ENCODE measurements at places on chromosomes 11 and 22.
A peak's percentile ranks its signal among the peaks of the same experiment; 100 is the strongest.

GRCh38 chr11:107592231-107592590, 1.3 kb downstream of the ELMOD1 start:
- DNase-seq: no peak

- no peak for DNase-seq
Measured at GRCh38 chr22:29205252-29205593, 473 bp upstream of the EMID1 start.

GRCh38 chr11:10898003-10898762, 40.3 kb upstream of the ZBED5 start:
- no peak for DNase-seq

DNA sequence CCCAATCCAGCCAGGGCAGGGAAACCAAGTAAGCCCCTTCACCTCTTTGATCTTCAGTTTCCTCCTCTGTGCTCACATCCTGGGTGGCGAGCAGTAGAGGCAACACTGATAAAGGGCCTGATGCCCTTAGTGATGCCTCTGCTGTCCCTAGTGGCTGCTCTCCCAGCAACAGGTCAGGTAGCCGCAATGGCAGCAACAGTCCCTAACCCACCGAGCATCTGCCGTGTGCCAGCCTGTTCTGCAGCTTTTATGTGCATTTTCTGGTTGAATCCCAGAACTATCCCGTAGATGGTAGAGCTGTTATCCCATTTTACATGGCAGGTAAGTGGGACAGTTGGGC, 5.2 kb downstream of the SCYL1 start:
- DNase-seq: no peak

GRCh38 chr22:48902983-48903650, 924.6 kb downstream of the BRD1 start:
- no peak for DNase-seq

GRCh38 chr11:107819361-107820014, 39.1 kb downstream of the SLC35F2 start:
- no peak for DNase-seq

DNA sequence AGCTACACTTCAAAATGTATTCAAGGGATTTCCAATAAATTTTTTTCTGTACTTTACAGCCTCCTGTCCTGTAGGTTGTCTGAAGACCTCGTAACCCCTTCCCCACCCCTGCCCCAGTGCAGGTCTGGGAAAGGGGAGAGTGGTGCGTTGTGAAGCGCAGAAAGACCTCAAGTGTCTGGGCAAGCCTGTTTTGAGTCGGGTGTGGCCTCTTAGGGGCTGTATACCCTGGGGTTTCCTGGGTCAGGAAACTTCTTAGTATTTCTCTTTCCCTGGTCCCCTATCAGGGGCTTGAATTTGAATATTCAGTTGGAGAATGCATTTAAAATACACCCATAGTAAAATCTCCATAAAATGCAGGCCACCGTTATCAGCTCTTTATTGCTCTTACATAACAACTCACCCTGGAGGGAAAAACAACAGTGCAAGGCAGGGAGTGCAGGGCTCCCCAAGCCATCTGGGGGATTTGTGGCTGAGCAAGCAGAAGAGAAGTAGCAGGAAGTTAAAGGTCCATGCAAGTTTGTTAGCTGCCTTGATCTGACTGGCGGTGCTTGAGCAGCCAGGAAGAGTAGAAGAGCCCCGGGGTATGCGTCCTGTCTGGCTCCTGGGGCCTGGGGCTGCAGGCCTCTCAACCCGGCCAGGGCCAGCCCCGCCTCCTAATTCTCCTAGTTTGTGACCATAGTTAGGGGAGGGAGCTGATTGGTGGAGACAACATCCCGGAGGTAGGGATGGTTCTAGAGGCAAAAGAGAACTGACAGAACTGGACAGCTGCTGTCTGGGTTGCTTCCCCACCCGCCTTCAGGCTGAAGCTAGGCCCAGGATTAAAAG, 25.7 kb downstream of the ARHGAP1 start:
- DNase-seq: no peak

DNA sequence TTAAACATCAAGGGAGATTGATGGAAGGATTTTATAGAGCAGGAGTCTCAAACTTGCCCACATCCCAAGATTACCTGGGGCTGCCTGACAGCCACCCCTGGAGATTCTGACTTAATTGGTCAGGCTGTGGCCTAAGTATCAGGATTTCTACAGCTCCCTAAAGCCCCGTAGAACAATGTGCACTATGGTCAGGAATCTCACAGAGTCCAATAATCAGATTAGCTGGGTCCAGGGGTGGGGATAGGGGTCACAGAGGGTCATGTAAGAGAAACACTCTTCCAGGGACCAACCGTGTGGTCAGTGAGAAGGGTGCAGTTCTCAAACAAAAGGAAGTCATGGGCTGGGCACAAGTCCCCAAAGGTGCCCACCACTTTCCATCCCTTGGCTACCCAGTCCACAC, 20.5 kb upstream of the FBLN1 start:
- DNase-seq: no peak

DNA sequence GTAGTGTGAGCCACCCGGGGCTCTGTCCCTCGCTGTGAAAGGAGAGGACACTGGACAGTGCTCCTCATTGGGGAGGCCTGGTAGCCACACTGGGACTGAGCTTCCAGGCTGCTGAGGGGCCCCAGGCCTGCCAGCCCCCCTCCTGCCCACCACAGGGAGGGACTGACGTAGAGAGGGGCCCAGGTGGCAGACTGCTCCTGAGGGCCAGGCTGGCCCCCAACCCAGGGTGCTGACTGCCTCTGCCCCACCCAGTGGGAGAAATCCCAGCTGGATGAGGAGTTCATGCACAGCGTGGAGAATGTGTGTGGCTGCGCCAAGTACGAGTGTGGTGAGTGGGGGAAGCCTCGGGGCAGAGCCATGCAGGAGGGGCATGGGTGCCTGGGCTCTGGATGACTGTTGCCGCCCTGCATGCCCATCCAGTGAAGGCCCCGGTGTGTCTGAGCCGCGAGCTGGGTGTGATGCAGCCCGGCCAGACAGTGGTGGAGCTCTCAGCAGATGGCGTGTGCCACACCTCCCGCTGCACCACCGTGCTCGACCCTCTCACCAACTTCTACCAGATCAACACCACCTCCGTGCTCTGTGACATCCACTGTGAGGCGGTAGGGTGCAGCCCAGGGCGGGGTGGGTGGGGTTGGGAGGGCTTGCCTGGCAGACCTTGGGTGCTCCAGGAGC, 78.7 kb upstream of the MYOD1 start:
- DNase-seq: no peak

DNA sequence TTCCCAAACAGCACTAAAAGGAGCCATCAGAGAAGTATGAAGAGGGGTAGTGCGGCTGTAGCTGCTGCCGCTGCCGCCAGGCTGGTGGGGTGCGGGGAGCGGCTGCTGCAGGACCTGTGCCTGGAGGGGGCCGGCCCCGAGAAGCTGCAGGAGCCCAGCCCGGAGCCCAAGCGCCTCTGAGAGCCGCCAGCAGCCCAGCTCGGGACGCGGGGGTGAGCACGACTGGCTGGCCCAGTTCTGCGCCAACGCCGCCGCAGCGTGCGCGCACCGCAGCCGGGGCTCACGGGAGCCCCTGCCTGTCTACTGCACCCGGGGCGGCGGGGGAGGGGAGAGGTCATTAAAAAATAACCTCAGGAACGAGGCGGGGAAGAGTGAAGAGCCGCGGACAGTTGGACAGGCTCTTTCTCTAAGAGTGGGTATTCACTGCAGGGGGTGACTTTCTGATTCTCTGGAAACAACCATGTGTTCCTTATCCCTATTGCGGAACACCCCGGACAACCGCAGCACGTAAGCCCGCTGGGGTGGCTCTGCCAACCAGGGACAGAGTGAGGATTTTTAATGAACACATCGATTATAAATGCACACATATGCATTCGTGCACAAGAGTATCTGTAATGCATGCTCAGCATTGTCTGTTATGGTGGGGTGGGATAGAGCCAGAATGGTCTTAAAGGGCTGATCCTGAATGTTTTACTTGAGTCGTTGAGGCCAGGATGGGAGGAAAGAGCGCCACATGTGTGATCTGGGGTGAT, 453 bp downstream of the GAS2 start:
- DNase-seq: no peak

DNA sequence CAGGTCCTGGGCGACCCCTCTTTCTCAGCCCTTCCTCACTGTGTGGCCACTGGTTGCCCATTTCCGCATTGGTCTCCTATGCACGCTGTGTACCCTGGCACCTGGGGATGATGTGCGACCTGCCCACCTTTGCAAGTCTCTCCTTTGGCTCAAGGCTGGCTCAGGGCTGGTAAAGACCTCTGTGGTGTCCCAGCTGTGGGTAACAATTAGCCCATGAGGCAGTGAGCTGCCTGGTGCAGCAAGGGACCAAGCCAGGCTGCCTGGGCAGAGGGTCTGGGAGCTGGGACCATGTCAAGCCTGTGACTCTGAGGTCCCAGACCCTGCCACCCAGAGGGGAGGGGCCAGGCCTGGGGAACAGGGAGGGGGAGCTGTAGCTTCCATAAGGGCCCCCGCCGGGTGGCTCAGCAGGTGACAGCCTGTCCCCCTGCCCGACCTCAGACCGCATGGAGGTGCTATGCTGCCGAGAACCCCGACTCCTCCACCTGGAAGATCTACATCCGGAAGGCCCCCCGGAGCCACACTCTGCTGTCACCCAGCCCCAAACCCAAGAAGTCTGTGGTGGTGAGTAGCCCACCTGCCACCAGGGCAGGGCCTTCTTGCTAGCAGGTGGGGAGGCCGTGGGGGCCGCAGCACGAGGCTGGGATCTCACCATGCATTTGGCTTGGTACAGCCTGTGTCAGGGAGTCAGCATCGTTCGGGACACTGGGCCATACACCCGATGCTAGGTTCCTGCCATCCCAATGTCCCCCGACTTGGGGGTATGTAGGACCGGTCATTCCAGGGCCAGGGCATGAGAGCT, 112.5 kb downstream of the KCNQ1OT1 start:
- no peak for DNase-seq

DNA sequence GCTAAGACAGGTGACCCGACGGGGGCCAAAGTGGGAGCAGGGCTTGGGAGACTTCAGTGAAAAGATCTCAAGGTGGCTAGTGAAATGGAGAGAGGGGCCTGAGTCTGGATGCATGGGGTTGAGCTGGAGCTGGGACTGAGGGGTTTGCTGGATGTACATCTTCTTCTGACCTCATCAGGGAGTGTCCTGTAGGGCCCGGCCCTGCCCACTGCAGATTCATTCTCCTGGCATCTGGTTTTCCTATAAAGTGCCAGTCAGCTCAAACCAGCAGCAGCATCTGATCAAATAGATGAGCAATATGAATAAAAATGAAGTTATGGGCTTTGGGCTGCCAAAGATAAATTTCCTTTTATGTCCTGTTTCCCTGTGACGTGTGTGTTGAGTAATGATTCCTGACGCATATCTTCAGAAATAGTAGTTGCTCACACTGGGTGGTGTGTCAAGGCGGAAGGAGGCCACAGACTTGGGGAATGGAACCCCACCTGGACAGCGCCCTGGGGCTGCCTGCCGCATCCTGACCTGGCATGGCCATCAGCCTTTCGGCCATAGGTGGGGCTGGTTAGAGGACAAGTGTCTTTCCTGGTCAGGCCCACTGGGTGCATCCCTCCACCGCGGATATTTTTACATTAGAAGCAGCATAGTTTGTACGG, 135.4 kb downstream of the OSBP2 start:
- DNase-seq: no peak

- DNase-seq: no peak
Measured at GRCh38 chr11:119038884-119039283, 8.2 kb upstream of the SLC37A4 start.

GRCh38 chr11:101401245-101401644, 182.6 kb downstream of the TRPC6 start:
- DNase-seq: no peak

- DNase-seq: no peak
Measured at GRCh38 chr11:76462317-76462716, 17.5 kb downstream of the EMSY start.

- no peak for DNase-seq
Measured at GRCh38 chr11:73356979-73357860, 19.0 kb upstream of the RELT start.

DNA sequence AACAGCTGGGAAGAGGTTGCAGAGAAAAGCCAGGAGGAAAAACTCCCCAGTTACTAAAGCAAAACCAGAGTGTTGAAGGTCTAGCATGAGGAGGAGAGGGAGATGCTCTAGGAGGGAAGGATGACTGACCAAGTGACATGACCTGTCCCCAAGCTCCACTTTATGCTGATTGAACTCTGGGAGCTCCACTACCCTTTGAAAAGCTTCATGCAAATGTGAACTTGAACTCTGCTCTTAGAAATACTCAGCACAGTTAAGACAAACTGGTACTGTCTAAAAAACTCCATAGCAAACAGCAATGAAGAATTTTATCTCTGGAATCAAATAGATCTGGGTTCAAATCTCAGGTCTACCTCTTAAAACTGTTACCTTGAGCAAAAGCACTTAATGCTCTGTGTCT, 14.5 kb upstream of the POU2AF1 start:
- no peak for DNase-seq

GRCh38 chr22:41352058-41352457, 29.7 kb upstream of the TEF start:
- peak; percentile 22 for DNase-seq

DNA sequence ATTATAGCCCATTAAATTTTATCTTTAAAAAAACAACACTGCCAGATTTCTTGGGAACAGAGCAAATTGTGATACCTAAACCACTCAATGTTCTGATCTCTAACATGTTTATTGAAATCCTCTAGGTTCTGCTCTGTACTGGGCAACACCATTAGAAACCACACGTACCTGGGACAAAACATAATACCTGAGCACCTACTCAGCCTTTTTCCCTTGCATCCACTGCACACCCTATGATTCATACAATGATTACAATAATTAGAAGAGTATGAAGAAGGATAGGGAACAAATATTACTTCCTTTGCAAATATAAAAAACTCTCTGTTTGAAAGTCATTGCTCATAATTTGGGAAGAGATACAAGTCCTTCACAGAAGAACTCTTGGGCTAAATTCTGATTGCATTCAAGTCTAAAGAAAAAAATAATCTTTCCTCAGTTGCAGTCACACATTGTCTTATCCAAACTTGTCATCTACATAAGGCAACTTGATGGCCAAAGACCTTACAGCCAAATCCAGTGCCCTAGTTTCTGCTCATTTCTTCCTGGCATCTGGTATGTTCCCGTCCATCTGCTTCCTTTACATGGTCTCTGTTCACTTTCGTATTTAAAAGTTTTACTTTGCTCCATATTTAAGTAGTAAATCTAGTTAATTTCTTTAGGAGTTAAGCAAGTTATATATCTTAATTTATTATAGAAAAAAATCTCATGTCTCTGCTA, 407.4 kb downstream of the LRRC4C start:
- DNase-seq: no peak

GRCh38 chr22:44588348-44588747, 90.3 kb upstream of the RTL6 start:
- DNase-seq: no peak

GRCh38 chr11:47350315-47350714, 2.2 kb downstream of the MYBPC3 start:
- no peak for DNase-seq
